ENCODE measurements at places on chromosomes 4 and X.

DNA sequence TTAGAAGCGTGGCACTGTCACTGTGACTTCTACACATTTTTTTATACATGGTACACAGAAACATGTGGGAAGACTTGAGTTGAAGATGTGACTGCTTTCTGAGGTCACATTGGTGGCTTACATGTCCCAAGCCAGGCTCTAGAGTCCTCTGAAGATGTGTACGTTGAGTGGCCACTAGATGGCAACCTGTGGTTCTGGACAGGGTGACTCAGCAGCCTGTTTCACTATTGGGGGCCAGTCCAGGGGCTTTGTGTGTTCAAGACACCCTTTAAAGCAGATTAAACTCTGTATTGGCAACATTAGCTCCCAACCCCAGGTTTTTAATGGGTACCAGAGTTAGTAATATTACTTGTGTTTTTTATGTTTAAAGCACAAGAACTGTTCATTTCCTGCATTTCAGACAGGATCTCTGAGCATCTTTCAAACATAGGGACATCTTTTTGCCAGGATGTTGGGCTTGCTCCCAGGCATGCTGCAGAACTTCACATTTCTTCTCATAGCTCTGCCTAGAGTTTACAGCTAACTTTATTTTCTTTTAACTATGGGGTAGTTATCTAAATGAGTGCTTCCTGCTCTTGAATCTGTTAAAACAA, 53.0 kb downstream of the DCUN1D4 start:
- peak; percentile 19 for DNase-seq

DNA sequence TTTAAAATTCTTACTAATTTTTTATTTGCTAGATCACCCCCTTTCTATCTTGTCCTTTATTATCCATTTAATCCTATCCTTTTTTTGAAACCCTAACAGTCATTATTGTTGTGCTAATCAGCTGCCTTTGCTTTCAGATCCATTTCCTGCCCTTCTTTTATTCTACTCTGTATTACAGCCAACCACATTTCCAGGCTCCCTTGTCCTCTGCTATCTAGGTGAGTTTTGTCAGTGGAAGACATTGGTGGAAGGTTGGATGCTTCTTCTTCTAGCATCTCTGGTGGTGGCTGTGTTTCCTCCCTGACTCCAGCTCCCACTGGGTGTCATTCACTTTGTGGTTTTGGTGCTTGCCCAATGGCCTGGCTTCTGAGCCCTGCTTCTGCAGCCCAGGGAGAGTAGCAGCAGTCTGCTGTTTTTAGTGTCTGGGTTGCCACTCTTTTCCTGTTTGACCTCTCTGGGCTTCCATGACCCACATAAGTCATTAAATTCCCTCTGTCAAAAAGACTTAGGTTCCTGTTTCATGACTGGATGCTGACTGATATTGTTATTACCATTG, 225.2 kb upstream of the PGRMC2 start:
- DNase-seq: no peak

DNA sequence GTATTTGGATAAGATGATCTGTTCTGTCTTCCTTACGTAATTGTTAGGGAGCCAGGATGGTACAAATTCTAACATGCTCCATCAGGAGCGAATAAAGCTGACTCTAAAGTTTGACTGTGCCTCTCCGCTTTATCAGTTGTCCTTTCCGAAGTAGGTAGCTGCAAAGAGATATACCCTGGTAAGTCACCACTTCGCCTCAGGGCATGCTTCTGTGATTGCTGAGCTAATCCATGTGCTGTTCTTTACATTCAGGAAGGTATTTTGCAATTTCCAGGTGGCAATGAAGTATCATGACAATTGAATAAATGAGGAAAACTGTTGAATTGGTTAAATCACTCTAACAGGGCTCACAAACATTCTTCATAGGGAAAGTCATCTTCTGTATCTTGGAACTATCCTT, 38.9 kb downstream of the KIT start:
- DNase-seq: no peak

GRCh38 chrX:121579016-121579760, 531.8 kb downstream of the GLUD2 start:
- no peak for DNase-seq

GRCh38 chr4:177118596-177118995, 191.1 kb upstream of the NEIL3 start:
- no peak for DNase-seq

GRCh38 chr4:75512386-75513211, 1.6 kb downstream of the RCHY1 start:
- no peak for DNase-seq

DNA sequence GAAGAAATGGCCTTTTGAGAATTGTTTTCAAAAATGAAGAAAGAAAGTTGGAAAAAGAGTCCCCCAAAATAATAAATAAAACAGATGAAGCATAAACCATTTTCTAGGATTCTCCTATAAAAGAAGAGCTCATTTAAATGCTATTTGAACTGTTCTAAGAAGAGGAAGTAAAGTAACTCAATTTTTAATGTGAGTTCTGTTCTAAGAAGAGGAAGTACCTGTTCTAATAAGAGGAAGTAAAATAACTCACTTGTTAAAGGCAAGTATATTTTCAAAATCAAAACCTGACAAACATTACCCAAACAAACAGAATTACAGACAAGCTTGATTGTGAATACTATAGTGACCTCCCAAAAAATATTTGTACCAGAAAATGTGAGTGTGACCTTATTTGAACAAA, 1326.3 kb downstream of the C4orf33 start:
- no peak for DNase-seq

DNA sequence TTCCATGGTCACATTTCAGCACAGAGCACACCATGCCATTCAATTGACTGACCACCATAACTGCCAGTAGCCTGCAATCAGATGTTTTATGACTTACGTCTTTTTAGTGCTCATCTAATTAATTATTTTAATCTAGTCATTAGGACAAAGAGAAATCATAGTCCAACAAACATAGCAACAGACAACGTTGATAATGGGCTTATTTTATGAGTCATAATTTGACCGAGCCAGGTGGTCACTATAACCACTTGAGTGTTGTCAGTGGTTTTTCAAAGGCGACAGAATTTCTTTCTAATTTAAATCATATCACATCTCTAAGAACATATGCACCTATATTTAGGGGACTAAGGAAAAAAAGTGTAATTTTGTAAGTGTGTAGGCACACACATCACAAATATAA, 1.9 kb downstream of the SEC24D start:
- no peak for DNase-seq

DNA sequence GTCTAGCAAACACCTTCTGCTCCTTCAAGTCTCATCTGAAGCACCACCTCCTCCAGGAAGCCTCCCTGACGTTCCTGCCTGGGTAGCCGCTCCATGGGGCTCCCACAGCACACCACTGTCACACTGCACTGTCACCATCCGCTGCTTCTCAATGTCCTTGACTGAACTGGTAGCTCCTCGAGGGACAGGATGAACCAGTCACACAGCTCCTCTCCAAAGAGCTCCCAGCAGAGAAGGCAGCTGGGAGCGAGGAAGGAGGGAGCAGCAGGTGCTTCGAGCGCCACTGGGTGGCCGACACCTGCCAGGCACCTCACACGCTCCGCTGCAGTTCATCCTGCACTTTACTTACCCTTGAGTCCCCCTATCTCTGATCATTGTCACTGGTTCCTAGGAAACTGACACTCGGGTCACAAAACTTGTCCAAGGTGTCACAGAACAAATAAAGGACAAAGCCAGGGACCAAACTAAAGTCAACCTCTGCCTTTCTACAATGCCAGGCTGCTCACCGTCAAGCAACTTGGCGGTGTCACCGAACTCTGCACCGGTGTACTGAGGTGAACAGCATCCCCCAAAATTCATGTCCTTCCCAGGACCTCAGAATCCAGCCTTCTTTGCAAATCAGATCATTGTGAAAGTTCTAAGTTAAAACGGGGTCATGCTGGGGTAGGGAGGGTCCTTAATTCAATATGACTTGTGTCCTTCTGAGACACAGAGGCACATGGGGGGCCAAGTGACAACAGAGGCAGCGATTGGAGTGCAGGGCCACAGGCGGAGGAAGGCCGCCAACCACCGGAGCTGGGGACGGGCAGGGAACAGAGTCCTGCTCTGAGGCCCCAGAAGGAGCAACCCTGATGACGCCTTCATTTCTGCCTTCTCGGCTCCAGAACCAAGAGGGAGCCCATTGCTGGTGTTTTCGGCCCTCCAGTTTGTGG, 5.5 kb upstream of the S100P start:
- no peak for DNase-seq

DNA sequence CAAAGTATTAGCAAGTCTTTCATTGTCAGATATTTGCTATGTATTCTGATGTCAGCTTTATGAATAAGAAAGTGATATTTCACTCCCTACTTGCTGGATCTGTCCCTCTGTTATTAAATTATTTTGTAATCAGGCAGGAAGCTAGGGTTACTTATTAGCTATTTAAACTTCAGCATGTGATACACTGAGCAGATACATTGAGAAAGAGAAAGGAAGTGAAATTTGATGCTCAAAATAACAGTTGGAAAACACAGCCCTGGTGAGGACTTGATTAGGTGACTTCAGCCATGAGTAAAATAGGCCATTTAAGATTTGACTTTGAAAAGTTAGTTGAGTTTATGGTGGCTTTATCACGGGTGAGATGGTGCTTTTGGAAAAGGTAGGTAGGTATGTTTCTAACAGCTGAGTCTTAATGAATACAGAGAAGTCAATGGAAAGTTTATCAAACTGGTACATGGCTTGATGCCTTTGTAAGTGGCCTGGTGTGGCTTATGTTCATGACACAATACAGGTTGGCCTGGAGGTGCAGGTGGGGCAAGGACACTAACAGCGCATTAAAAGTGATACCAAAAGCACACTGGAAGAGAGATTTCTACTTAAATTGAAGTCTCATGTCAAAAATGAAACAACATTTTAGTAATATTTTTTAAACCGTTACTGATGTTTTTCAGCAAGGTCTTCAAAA, 321.2 kb upstream of the SPOCK3 start:
- no peak for DNase-seq

- DNase-seq: no peak
These were observed 73.1 kb upstream of the ANKRD50 start for GRCh38 chr4:124785645-124786044.

DNA sequence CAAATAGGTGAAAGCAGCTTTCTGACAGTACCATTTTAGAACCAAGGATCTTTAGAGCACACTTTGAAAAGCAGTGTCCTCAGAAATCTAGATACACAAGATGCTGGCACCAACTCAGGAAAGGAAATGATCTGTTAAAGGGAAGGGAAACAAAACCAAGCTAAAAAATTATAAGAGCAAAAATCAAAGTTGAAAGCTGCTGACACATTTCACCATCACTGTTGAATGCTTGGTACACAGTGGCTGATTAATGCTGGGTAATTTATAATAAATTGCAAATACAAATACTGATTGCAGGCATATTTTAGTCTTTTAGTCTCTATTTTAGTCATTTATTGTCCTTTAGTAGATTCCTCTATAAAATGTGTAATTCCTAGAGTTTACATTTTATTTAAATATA, 1540.1 kb upstream of the PCDH10 start:
- DNase-seq: no peak

DNA sequence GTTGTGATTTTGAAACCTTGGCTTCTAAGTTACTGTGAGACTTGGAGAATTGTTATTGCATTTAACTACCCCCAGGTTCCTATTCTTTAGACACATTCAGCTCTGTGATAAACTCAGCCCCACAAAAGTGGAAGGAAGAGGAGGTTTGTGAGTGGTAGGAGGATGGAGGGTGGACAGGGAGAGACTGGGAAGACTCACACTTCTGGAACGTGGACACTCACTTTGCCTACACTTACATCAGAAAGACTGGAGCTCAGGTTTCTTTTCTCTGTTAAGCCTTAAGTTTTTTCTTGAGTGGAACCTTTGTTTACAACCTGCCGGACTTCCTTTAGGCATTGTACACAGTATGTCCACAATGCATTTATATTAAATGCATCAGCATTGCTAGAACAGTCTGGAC, 99.0 kb downstream of the AREG start:
- no peak for DNase-seq
